Right lobe of liver (tissue), 6 donors: ENCODE measurements at places on chromosomes 6 and 20. TPM values are rescaled to one million over a fixed set of nuclear protein-coding genes. Genes with fewer than 3 reads are reported as not detected.

The SYTL3 gene
- 1.7 TPM for total RNA-seq

The BCLAF1 gene
- 30.5 TPM for total RNA-seq

The SRMS gene
- not detected for total RNA-seq

DNA sequence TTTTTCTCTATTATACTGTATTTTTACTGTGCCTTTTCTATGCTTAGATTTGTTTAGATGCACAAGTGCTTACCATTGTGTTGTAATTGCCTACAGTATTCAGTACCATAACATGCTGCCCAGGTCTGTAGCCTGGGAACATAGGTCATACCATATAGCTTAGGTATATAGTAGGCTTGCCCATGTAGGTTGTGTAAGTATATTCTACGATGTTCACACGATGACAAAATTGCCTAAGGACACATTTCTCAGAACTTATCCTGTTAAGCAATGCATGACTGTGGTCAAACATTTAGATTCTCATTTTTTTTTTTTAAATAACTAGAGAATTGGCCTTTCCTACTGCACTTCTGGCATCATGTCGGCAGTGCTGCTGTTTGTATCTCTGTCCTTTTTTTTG, 253.7 kb upstream of the SUPT3H start:
- no peaks in the 10 kb centered on the region for H3K4me1 ChIP-seq
- H3K36me3 ChIP-seq = no peaks in the 10 kb centered on the region
- no peak for DNase-seq

DNA sequence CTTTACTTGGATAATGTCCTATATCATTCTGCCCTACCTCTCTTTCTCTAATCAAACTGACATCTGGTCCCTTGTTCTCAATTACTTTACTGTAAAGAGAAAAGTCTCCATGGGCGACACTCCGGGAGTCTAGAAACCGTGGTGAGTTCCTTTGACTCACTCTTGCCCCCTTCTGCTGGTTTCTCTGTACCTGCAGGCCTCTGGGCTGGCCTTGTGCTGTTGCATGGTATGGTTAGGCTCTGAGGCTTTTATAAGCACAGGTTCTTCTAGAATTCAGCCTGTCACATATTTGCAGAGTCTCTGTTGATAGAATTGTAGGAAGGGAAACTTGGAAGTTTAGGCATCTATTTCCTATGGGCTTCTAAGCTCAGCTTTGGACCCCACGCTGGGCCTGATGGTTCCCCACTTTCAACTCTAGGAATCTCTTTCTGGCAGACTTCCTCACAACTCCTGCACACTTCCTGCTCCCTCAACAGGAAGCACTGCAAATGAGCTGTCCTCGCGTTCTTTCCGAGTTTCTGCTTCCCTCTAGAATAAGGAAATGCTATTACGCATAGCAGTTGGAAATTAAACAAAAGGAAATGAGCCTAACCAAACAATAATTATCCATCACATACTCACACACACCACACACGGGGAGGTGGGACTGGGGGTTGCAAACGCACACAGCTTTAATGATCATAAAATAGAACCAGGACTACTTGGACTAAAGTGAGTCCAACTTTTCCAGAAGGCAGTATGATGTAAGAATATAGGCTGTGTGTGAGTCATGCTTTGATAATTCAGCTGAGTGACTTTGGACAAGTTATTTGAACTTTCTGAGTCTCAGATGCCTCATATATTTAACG, 683.3 kb downstream of the QKI start:
- H3K27ac ChIP-seq = no peak overlapping the region
- H3K4me1 ChIP-seq = no peaks in the 10 kb centered on the region
- H3K36me3 ChIP-seq = no peaks in the 10 kb centered on the region
- no peak overlapping the region for H3K4me3 ChIP-seq
